Spinal cord (tissue), 10 donors: ENCODE measurements at places on chromosomes 2 and 18. TPM values are rescaled to one million over a fixed set of nuclear protein-coding genes. Genes with fewer than 3 reads are reported as not detected.

KLHL14 gene
- polyA plus RNA-seq, result 10.0 TPM

GRCh38 chr2:196140213-196140612 lies 31.2 kb downstream of the STK17B start:
- no peak for DNase-seq
- H3K36me3 ChIP-seq, result peaks cover 12% of the 10 kb centered on the region
- H3K4me3 ChIP-seq, result no peak overlapping the region

GRCh38 chr2:175935289-175936181 lies 66.5 kb downstream of the LNPK start:
- no peak overlapping the region for H3K4me3 ChIP-seq
- H3K36me3 ChIP-seq, result no peaks in the 10 kb centered on the region
- no peaks in the 10 kb centered on the region for H3K4me1 ChIP-seq
- H3K27ac ChIP-seq, result no peak overlapping the region
- H3K27me3 ChIP-seq, result no peaks in the 10 kb centered on the region
- no peak for DNase-seq

- no peaks in the 10 kb centered on the region for H3K36me3 ChIP-seq
- H3K4me3 ChIP-seq, result no peak overlapping the region
- H3K27me3 ChIP-seq, result no peaks in the 10 kb centered on the region
These were observed 40.2 kb downstream of the ATP6V1C2 start for GRCh38 chr2:10761591-10761990.

- no peak overlapping the region for H3K4me3 ChIP-seq
- H3K4me1 ChIP-seq, result peaks cover 22% of the 10 kb centered on the region
- H3K27me3 ChIP-seq, result no peaks in the 10 kb centered on the region
- no peaks in the 10 kb centered on the region for H3K36me3 ChIP-seq
- no peak for DNase-seq
These were observed 309.1 kb downstream of the MYCN start for GRCh38 chr2:16249246-16250055.
